ENCODE measurements at places on chromosomes 3 and 15. TPM values are rescaled to one million over a fixed set of nuclear protein-coding genes. Genes with fewer than 3 reads are reported as not detected.

Gene GREM1
- total RNA-seq: 0.54 TPM

Gene FOXB1
- not detected for total RNA-seq

Gene CHRM5
- not detected for total RNA-seq

Gene GPR62
- total RNA-seq: not detected

Gene GPR160
- 16.1 TPM for total RNA-seq

Gene AQR
- total RNA-seq: 34.9 TPM

Gene GOLGA8T
- not detected for total RNA-seq

Gene COPG1
- total RNA-seq: 178 TPM

Gene GFM1
- 58.2 TPM for total RNA-seq

Gene RBP2
- total RNA-seq: 28.0 TPM

Gene NR1I2
- total RNA-seq: not detected

DNA sequence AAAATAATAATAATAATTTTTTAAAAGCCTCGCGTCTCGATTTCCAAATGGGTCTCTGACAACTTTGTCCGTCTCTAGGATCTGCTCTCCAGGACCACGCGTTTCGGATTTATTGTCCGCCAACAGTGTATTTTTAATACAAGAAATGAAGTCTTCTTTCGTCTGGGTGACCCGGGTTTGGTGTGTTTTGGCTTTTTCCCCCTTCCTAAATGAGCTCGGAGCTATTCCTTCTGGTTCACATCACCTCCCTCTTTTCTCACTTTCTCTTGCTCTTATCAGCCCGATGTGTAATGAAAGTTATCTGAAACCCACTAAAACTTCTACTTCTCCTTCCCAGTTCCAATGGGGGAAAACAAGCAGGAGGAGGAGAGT is 516.7 kb downstream of the MECOM start:
- H3K27me3 ChIP-seq: no peaks in the 10 kb centered on the region
- peak overlapping the region; percentile 56 for H3K4me3 ChIP-seq
- H3K27ac ChIP-seq: peak overlapping the region; percentile 69
- DNase-seq: no peak
- H3K4me1 ChIP-seq: no peaks in the 10 kb centered on the region

GRCh38 chr3:56862352-56863062 is 60.8 kb upstream of the ARHGEF3 start:
- H3K4me1 ChIP-seq: no peaks in the 10 kb centered on the region
- H3K4me3 ChIP-seq: no peak overlapping the region
- no peak for DNase-seq
- H3K27ac ChIP-seq: no peak overlapping the region
- no peaks in the 10 kb centered on the region for H3K36me3 ChIP-seq

DNA sequence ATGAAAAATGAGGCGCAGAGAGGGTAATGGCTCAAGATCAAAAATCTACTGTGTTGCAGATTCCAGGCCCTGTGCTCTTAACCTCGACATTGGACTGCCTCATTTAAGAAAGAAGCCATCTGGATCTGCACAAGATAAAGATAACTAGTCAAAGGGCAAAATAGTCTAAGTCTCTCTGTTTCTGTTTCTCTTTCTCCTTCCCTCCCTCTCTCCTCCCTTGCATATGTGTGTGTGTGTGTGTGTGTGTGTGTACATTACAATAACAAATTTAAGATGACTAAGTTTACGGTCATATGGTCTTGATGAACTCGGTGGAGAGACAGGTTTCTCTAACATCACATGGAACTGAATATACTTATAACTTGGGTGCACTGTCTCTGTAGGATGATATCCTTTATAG is 69.2 kb downstream of the MEIS2 start:
- peaks cover 16% of the 10 kb centered on the region for H3K4me1 ChIP-seq
- no peak for DNase-seq
- no peak overlapping the region for H3K27ac ChIP-seq
- no peak overlapping the region for H3K4me3 ChIP-seq
- no peaks in the 10 kb centered on the region for H3K27me3 ChIP-seq
- H3K36me3 ChIP-seq: no peaks in the 10 kb centered on the region

GRCh38 chr3:68751888-68752287 is 180.5 kb downstream of the TAFA4 start:
- H3K27ac ChIP-seq: no peak overlapping the region
- no peaks in the 10 kb centered on the region for H3K27me3 ChIP-seq
- no peaks in the 10 kb centered on the region for H3K36me3 ChIP-seq
- H3K4me3 ChIP-seq: no peak overlapping the region
- no peaks in the 10 kb centered on the region for H3K4me1 ChIP-seq

- peaks cover 6% of the 10 kb centered on the region for H3K4me1 ChIP-seq
- H3K27ac ChIP-seq: no peak overlapping the region
- no peak for DNase-seq
- H3K4me3 ChIP-seq: no peak overlapping the region
- H3K36me3 ChIP-seq: no peaks in the 10 kb centered on the region
Observed at GRCh38 chr3:177446165-177446601, 248.9 kb upstream of the TBL1XR1 start.

DNA sequence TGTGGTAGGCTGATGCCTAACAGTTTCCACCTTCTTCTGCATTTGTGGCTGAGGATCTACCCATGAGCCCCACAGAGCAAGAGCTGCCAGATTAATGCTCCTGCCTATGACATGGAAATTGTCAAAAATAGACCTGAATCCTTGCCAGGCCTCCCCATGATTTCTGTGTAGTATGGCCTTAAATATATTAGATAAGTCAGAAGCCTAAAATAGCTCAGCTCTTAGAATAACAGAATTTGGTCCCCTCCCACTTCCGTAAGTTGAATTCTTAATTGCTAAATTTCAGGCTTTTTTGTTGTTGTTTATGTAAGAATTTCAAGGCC is 129.0 kb downstream of the SERPINI1 start:
- no peaks in the 10 kb centered on the region for H3K27me3 ChIP-seq
- no peaks in the 10 kb centered on the region for H3K4me1 ChIP-seq
- no peaks in the 10 kb centered on the region for H3K36me3 ChIP-seq

DNA sequence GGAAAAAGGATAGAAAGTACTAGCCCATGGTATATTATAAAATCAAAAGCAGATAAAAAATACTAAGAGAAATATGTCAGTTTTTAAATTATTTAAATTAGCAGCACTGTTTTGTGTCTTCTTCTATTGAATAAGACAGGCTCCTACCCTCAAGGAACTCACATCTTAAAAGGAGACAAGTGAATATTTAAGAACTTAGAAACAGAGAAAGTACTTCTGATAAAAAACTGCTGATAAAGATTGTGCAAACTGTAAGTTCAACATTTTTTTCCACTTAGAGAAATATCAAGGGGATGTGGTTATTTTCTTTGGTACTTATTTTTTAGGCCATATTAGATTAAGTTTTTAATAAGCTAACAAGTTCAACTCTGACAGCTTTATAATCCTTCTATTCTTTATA is 3.0 kb upstream of the ANKRD28 start:
- no peak overlapping the region for H3K27ac ChIP-seq
- peaks cover 9% of the 10 kb centered on the region for H3K4me1 ChIP-seq
- no peaks in the 10 kb centered on the region for H3K36me3 ChIP-seq
- H3K4me3 ChIP-seq: no peak overlapping the region
- DNase-seq: no peak

DNA sequence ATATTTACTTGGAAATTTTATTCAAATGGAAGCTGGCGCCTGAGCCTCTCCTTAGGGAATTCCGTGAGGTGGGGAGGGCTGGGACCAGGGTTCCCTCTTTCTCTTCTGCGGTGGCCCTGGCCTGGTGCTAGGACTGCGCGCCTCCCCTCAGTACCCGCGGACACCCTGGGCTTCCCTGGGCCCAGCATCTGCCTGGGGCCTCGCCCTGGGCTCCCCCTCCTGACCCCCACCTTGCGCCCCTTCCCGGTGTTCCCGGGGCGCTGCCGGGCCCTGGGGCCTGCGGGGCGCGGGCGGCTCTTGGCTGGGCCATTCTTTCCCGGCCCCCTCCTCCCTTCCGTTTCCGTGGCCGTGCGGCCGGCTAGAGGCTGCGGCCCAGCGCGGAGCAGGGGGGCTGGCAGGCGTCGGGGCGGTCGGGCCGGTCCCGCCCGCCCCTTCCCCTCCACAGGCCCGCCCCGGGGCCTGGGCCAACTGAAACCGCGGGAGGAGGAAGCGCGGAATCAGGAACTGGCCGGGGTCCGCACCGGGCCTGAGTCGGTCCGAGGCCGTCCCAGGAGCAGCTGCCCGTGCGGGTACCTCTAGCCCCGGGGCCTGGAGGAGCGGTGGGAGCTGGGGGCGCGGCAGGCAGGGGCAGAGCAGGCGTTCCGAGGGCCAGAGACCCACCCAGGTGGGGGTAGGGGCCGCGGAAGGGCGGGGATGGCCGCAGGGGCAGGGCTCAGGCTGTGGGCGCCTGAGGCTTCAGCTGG is at the start of gene FES:
FES (plus strand) TSS at position 529 of the 743 bp plus-strand sequence. CDS start 542 bp downstream, outside the sequence.
- no peaks in the 10 kb centered on the region for H3K36me3 ChIP-seq
- no peak for DNase-seq
- no peaks in the 10 kb centered on the region for H3K27me3 ChIP-seq
- H3K4me3 ChIP-seq: no peak within 1 kb of the TSS

- H3K27me3 ChIP-seq: no peaks in the 10 kb centered on the region
- no peak overlapping the region for H3K4me3 ChIP-seq
- DNase-seq: no peak
Observed at GRCh38 chr3:95097493-95097892, 1034.6 kb downstream of the NSUN3 start.

DNA sequence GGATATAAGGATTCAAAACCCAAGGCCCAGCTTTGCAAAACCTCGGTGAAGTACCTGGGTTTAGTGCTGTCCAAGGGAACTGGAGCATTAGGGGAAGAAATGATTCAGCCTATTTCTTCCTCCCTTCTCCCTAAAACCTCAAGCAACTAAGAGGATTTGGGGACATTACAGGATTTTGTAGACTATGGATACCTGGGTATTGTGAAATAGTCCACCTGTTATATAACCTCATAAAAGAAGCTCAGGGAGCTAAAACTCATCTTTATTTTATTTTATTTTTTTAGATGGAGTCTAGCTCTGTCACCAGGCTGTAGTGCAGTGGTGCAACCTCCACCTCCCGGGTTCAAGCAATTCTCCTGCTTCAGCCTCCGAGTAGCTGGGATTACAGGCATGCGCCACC is 8.7 kb upstream of the SMCO1 start:
- no peaks in the 10 kb centered on the region for H3K4me1 ChIP-seq
- DNase-seq: no peak
- no peak overlapping the region for H3K4me3 ChIP-seq
- no peak overlapping the region for H3K27ac ChIP-seq

DNA sequence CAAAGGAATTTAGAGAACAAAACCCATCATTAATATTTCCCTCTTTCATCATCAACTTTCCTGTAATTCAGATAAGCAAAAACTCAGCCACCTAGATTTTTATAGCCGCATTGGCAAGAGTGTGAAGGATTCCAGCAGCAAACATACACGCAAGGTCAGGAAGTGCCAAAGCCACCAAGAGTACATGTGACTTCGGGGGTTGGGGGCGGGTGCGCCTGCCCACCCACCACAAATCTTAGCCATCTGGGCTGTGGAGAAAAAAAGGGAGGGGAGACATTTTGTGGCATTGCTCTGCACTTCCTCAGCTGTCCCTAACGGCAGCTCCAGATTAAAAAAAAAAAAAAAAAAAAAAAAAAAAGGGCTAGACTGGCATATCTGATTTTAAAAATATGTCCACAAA is 148.4 kb downstream of the TNIK start:
- H3K4me3 ChIP-seq: no peak overlapping the region
- DNase-seq: no peak
- H3K27ac ChIP-seq: no peak overlapping the region
- H3K27me3 ChIP-seq: no peaks in the 10 kb centered on the region
- no peaks in the 10 kb centered on the region for H3K4me1 ChIP-seq

GRCh38 chr3:53821631-53822121 is 24.5 kb downstream of the CHDH start:
- no peak overlapping the region for H3K27ac ChIP-seq
- H3K4me1 ChIP-seq: 0 out of 2 replicates have a peak, but pooled peaks cover 4% of the 10 kb centered on the region
- no peaks in the 10 kb centered on the region for H3K27me3 ChIP-seq
- DNase-seq: no peak

Data from Caco-2 (cell line).